ENCODE measurements at places on chromosomes 1 and 21.
A peak's percentile ranks its signal among the peaks of the same experiment; 100 is the strongest.

DNA sequence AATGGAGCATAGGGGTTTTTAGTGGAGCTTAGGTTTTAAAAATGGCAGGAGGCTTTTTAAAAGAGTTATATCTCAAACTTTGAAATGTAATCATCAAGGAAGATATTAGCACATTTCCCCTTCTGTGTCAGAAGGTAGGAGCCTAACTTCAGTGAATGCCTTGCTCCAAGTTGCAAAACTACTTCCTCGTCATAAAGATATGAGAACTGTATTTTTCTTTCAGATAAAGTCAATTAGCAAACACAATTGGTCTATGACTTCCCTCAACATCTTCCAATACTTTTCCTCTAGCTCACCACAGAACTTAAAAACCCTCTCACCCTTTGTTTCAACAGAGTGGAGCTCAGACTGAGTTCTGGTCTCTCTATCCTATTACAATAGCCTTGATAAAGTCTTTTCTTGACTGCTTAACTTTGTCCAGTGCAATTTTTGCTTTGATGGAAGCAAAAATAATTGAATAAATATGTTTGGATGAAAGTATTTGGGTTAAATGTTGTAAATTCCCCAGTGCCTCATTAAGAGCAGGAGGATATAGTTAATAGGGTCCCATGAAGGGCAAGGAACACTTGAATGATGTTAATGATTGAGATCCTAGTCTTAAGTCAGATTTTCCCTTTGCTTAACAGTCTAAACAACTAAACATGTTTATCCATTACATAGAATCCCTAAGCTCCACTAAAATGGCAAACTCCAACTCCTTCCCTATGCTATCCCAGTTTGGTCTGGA lies 58.9 kb downstream of the TNFSF18 start:
- no peaks in the 10 kb centered on the region for H3K27me3 ChIP-seq
- H3K36me3 ChIP-seq = no peaks in the 10 kb centered on the region
- no peak overlapping the region for H3K27ac ChIP-seq
- DNase-seq = no peak
- no peak overlapping the region for H3K4me3 ChIP-seq
- no peaks in the 10 kb centered on the region for H3K4me1 ChIP-seq

- H3K36me3 ChIP-seq = no peaks in the 10 kb centered on the region
- no peaks in the 10 kb centered on the region for H3K27me3 ChIP-seq
Observed at GRCh38 chr1:246142320-246142893, 364.7 kb downstream of the SMYD3 start.

GRCh38 chr1:26029864-26030481 lies 8.4 kb downstream of the EXTL1 start:
- peaks cover 7% of the 10 kb centered on the region for H3K4me1 ChIP-seq
- H3K4me3 ChIP-seq = no peak overlapping the region
- peaks cover 17% of the 10 kb centered on the region for H3K27me3 ChIP-seq
- no peaks in the 10 kb centered on the region for H3K36me3 ChIP-seq

GRCh38 chr1:246966502-246966901 lies 34.8 kb upstream of the AHCTF1 start:
- H3K27me3 ChIP-seq = no peaks in the 10 kb centered on the region
- H3K36me3 ChIP-seq = peaks cover 1% of the 10 kb centered on the region
- no peak overlapping the region for H3K4me3 ChIP-seq
- DNase-seq = no peak

- peaks cover 3% of the 10 kb centered on the region for H3K4me1 ChIP-seq
- no peak for DNase-seq
Observed at GRCh38 chr21:37642493-37642892, 273.8 kb downstream of the KCNJ6 start.

DNA sequence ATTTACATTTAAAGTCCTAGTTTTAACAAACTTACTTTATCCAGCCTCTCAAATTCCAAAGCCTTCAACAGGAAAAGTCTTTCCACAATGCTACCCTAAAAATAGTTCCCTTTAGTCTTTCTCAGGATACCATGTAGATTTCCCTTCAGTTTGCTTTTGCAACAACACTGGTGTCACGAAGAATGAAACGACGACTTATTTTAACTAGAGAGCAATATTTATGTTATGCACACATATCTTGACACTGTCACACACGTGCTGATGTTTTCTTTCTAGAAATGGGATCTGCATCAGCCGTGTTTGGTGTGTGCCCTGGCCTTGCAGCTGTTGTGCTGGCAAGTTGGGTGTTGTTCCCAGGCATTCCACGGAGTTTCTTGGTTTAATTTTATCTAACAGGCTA lies 75.5 kb downstream of the SIPA1L2 start:
- peaks cover 12% of the 10 kb centered on the region for H3K27me3 ChIP-seq
- H3K4me1 ChIP-seq = no peaks in the 10 kb centered on the region
- no peak overlapping the region for H3K27ac ChIP-seq
- H3K36me3 ChIP-seq = no peaks in the 10 kb centered on the region
- DNase-seq = no peak
- H3K4me3 ChIP-seq = no peak overlapping the region

GRCh38 chr1:114094363-114094634 lies 59.4 kb downstream of the SYT6 start:
- H3K4me3 ChIP-seq = no peak overlapping the region
- no peak overlapping the region for H3K27ac ChIP-seq
- H3K27me3 ChIP-seq = peaks cover 13% of the 10 kb centered on the region
- no peaks in the 10 kb centered on the region for H3K36me3 ChIP-seq

GRCh38 chr1:180793451-180793850 lies 119.2 kb upstream of the KIAA1614 start:
- no peak for DNase-seq
- no peak overlapping the region for H3K4me3 ChIP-seq
- H3K4me1 ChIP-seq = peaks cover 10% of the 10 kb centered on the region

DNA sequence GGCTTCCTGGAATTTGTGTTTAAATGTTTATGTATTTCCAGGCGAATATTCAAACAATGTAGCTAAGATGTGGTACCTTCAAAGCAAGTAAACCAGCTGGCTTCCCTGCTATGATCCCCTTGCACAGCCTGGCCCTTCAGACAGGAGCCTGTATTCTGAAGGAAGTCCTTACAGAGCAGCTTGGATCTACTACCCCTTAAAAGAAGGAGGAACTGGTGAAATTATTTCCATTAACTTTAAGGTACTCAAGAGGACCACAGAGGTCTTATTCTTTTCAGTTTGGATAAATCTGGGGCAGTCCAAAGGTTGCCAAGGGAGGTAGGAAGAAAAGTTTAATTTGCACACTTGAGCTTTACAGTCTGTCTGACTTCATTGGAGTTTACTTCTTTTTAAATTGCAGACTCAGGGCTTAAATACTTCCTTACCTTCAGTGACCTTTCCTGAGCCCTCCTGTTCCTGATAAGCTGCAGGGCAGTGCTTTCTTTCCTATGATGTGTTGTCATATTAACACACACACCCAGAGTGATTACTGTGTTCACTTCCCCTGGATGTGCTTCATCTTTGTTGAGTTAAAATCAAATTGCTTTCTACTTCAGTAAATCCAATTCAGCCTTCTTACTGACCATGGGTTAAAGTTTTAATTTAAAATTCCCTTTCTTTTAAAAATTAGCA lies 40.5 kb downstream of the DISC1 start:
- no peak for DNase-seq
- peaks cover 3% of the 10 kb centered on the region for H3K27me3 ChIP-seq
- H3K4me3 ChIP-seq = no peak overlapping the region
- no peak overlapping the region for H3K27ac ChIP-seq

DNA sequence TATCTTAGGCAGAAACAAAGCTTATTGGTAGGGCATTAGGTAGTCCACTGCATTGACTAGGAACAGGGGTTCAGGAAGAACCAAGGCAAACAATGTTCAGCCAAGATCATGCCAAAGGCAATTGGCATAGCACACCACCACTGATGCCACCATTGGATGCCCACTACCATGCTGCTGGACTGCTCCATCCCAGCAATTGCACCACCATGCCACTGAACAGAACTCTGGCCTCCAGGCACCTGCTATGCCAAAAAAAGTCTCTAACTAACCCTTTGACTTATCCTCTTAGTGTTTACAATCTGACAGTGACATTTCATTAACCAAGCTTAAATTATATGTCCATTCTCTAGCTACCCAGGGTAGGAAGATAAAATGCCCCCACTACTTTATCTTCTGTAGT lies 509.6 kb upstream of the CAMK1G start:
- no peak for DNase-seq
- H3K27ac ChIP-seq = no peak overlapping the region
- H3K36me3 ChIP-seq = no peaks in the 10 kb centered on the region
- H3K27me3 ChIP-seq = no peaks in the 10 kb centered on the region

GRCh38 chr1:157490467-157491165 lies 61.7 kb downstream of the FCRL5 start:
- H3K27ac ChIP-seq = no peak overlapping the region
- no peaks in the 10 kb centered on the region for H3K36me3 ChIP-seq
- peak; percentile 40 for DNase-seq
- H3K4me3 ChIP-seq = no peak overlapping the region

DNA sequence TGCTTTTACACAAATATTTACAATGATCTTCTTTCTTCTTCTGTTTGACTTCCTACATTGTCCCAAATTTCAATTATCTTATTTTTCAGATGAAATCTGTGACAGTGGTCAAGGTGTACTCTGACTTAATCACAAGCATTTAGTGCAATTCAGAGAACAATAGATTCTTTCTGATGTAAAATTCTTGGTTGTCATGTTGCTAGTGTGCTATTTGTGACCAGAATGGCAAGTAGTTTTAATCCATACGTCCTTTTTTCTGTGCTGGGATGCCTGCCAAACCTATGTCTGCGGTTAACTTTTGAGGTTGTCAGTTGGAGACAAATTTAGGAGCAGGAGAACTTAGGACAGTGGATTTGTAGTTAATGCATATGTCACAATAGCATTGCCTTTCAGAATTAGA lies 31.0 kb downstream of the NCAM2 start:
- H3K4me3 ChIP-seq = no peak overlapping the region
- no peak for DNase-seq
- no peaks in the 10 kb centered on the region for H3K36me3 ChIP-seq
- no peaks in the 10 kb centered on the region for H3K4me1 ChIP-seq
- H3K27ac ChIP-seq = no peak overlapping the region
- no peaks in the 10 kb centered on the region for H3K27me3 ChIP-seq

- H3K4me3 ChIP-seq = peak overlapping the region; percentile 48
- H3K4me1 ChIP-seq = no peaks in the 10 kb centered on the region
- H3K27me3 ChIP-seq = no peaks in the 10 kb centered on the region
- H3K36me3 ChIP-seq = no peaks in the 10 kb centered on the region
- H3K27ac ChIP-seq = no peak overlapping the region
Observed at GRCh38 chr1:237864338-237865244, 26.1 kb downstream of the ZP4 start.

DNA sequence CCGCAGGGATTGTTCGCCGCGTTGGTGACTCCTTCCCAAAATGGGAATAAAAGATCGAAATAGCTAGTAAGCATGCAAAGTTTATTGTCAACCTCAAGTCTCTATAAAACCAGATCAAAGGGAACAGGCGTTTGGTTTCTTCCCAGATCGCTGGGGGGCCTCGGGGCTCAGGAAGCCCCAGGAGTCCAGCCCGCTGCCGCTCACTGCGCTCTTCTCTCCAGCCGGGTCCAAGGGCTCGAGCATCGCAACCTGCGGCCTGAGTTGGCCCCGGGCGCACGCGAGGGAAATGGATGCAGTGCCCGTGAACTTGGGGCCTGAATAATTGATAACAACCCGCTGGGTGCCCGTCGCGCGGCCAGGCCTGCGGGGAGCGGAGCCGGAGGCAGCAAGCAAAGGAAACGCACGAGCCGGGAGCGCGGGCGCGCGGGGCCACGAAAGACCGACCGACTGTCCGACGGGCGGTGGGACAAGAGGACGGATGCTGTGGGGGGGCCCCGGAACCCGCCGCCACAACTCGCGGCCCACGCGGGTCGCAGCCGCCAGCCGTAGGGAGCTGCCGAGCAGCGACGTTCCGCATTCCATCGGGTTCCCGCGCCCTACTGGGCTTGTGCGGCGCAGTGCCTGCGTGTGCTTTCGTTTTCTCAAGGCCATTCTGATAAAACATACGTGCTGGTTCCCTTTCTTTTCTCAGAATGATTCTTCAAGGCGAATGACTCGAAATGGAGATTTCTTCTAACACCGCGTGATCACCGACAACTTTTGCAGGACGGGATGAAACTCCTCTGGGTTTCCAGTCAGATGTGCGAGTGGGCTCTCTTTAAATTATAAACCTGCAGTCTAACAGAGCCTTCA lies 14.0 kb upstream of the ALX3 start:
- DNase-seq = peak; percentile 41
- H3K4me3 ChIP-seq = peak overlapping the region; percentile 82
- no peak overlapping the region for H3K27ac ChIP-seq
- H3K36me3 ChIP-seq = no peaks in the 10 kb centered on the region
- H3K27me3 ChIP-seq = peaks cover 62% of the 10 kb centered on the region

GRCh38 chr1:154568157-154568815 lies 708 bp downstream of the CHRNB2 start:
- H3K4me3 ChIP-seq = no peak overlapping the region
- H3K27me3 ChIP-seq = peaks cover 31% of the 10 kb centered on the region
- no peaks in the 10 kb centered on the region for H3K36me3 ChIP-seq
- H3K27ac ChIP-seq = no peak overlapping the region
- no peak for DNase-seq
- peaks cover 7% of the 10 kb centered on the region for H3K4me1 ChIP-seq
